ENCODE measurements at places on chromosomes 5 and 9. TPM values are rescaled to one million over a fixed set of nuclear protein-coding genes. Genes with fewer than 3 reads are reported as not detected.

Gene CCDC187
- total RNA-seq = under 0.01 TPM

Gene CATSPER3
- total RNA-seq = not detected

DNA sequence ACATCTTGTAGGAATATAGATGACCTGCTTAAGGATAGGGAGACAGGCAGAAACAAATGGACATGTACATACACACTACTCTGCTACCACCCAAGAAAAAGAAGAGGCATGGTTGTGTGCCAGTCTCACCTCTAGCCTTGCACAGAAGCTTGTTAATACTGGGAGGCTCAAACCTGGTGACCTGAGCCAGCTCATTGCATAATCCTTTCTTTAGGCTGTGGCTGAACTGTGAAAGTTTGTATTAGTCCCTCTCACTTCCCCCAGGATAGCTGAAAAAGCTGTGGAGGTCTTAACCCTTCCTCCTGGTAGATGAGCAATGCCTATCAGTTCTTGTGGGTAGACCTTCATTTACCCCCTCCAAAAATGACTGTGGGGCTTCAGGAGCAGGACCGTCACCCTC lies 28.7 kb downstream of the TPD52L3 start:
- DNase-seq = no peak

DNA sequence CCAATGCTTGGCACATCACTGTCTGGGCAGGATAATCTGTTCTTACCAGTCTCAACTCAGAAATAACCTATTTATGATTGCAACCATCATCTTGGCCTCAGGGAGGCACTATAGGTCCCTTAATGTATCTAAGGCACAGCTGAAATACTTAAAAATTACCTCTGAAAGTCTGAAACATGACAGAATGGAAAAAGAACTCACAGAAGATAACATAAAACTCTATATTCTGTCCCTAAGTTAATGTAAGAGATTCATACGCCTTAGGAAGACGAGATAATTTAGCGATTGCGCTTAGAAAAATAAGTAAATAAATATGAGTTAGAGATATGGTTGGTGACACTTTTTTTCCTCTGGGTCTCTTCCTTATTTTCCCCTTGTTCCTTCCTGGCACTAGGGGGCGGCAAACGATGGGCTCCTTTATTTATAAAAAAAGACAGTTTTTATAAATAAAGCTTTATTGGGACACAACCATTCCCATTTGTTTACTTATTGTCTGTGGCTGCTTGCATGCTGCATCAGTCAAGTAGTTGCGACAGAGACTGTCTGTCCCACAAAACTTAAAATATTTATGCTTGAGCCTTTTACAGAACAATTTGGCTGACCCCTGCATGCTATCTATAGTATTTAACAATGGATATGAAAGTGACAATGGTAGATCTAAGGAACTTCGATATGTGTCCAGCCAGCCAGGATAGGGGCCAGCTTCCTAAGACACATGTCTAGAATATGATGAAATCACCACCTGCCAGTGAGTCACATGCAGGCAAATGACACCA lies 79.6 kb downstream of the PDE4D start:
- no peak for DNase-seq

GRCh38 chr5:62538017-62538942 lies 40.3 kb upstream of the LRRC70 start:
- DNase-seq = no peak

GRCh38 chr5:12865529-12865928 lies 961.3 kb upstream of the CTNND2 start:
- DNase-seq = no peak

All from ascending aorta (tissue), 2 donors.